GM23338 (cell line): ENCODE measurements at places on chromosomes 2 and 18. TPM values are rescaled to one million over a fixed set of nuclear protein-coding genes. Genes with fewer than 3 reads are reported as not detected.

- peak; percentile 71 for DNase-seq
Measured at GRCh38 chr2:105143467-105144151, 97.9 kb upstream of the GPR45 start.

DNA sequence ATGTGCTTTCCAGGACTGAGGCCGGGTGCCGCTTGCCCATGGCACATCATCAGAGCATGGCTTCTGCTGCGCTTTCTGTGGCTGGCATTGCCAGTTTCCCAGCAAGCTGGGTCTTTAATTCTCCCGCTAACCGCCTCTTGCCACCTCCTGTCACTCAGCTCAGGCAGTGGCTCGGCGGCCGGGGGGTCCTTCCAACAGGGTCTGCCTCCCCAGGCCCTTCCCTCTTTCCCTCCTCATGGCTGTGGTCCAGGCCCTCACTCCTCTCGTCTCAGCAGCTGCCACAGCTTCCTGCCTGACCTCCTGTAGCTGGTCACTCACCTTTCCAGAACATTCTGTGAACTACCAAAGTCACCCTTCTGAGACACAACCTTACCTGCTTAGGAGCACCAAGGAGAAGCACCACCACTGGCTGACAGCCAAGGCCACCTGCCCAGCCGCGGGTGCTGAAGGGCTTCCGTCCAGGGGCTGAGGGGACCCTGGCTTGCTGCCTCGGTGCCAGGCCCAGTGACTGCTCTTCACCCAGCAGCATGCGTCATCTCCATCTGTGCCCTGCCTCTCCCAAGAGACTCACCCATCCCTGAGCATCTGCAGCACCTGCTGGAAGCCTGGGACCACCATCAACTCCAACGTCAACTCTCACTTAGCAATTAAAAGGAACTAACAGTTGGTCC lies 22.6 kb downstream of the CHMP1B start:
- DNase-seq, result no peak

The MOGAT1 gene
- polyA plus RNA-seq, result 0.63 and 0.86 TPM in 2 replicates

The KCNG2 gene
- 0.13 TPM in 1 of 2 replicates, not detected in the other for polyA plus RNA-seq

- no peak for DNase-seq
Measured at GRCh38 chr2:101083613-101084012, 67.6 kb downstream of the TBC1D8 start.

DNA sequence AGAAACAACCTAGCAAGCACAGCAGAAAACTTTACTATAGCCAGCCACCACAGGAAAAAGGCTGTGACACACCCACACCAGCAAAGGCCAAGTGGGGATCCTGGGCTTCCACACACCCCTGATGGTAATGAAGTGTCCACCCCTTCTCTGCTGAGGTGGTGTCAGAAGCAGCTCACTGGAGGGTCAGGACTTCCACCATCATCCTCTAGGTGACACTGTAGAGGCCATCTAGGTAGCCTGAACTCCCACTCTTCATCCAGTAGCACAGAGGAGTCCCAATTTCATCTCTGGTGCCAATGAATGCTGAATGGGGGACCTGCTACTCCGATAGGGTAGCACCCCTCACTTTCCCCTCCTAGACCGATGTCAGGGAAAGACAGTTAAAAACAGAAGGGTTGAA lies 1544.4 kb downstream of the LRP1B start:
- peak; percentile 80 for DNase-seq

The MYCN gene
- polyA plus RNA-seq, result 50.8 and 60.8 TPM in 2 replicates

- DNase-seq, result peak; percentile 28
Measured at GRCh38 chr2:10333247-10333613, 30.5 kb downstream of the HPCAL1 start.

DNA sequence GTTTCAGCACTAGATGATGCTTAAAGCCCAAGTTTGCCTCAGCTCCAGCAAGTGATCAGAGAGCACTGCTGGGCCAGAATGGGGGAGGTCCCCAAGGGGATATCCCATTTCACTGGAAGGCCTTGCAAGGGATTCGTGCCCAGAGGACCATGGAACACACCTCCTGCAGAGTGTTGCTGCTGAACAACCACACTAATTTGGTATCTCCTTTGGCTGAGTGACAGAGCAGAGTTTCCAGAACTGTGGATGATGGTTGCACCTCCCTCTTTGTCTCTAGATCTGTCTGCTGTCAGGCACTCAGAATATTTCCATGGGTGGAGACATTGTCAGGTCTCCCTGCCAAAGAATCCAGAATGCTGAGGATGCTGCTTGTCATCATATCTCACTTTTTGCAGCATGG lies 484.8 kb upstream of the NETO1 start:
- no peak for DNase-seq

GRCh38 chr2:234826681-234827080 lies 125.1 kb upstream of the SH3BP4 start:
- DNase-seq, result no peak

- DNase-seq, result no peak
Measured at GRCh38 chr2:220227266-220227920, 600.0 kb downstream of the SLC4A3 start.

- no peak for DNase-seq
Measured at GRCh38 chr18:69380324-69380723, 20.4 kb upstream of the DOK6 start.

DNA sequence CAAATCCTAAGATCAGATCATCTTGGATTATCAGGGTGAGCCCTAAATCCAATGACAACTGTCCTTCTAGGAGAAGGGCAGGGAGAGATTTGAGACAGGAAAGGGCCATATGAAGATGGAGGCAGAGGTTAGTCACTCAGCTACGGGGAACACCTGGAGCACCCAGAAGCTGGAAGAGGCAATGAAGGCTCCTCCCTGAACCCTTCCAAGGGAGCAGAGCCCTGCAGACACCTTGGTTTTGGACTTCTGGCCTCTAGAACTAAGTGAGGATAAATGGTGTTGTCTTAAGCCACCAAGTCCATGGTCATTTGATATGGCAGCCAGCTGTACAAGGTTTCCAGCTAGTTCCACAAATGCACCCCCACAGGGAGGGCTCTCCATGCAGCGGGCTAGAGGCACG lies 6.9 kb upstream of the PTPN2 start:
- no peak for DNase-seq

- no peak for DNase-seq
Measured at GRCh38 chr2:38907743-38908562, 18.3 kb downstream of the ARHGEF33 start.

The DNAH7 gene
- polyA plus RNA-seq, result 0.99 and 1.1 TPM in 2 replicates

DNA sequence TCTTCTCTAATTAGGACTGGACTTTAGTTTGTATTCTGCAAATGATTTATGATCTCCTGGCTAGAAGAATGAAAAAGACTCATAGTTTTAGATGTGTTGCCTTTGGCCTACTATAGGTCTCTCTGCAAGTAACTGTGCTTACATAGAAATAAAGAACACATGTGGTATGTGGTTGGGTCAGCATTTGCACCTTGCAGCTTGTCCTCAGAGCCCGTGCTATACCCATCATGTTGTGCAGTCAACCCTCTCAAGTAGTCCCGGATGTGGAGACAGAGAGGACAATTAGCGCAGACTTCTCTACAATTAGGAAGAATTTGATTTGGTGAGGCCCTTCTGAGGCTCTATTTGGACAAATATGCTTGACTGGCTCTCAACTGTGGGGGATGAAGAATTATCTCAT lies 203.7 kb upstream of the ITGA4 start:
- no peak for DNase-seq

The SANBR gene
- polyA plus RNA-seq, result 5.0 and 8.4 TPM in 2 replicates
